ENCODE measurements at places on chromosomes 2 and 18. TPM values are rescaled to one million over a fixed set of nuclear protein-coding genes. Genes with fewer than 3 reads are reported as not detected.

Gene TNFAIP6
- not detected for total RNA-seq

Gene TGFA
- total RNA-seq = 40.1 TPM

Gene LANCL1
- 27.9 TPM for total RNA-seq

Gene IGFBP5
- total RNA-seq = 111 TPM

Gene FABP1
- total RNA-seq = not detected

Gene CTAGE1
- not detected for total RNA-seq

Gene NPPC
- not detected for total RNA-seq

Gene FAM124B
- not detected for total RNA-seq

Gene MAL
- total RNA-seq = 63.8 TPM

Gene RIOK3
- total RNA-seq = 24.4 TPM

Gene PTCD3
- 47.8 TPM for total RNA-seq

Gene PTPN4
- 9.6 TPM for total RNA-seq

Gene IL1A
- total RNA-seq = 1.4 TPM

Gene SCYGR4
- total RNA-seq = not detected

Gene FOXI3
- 0.17 TPM for total RNA-seq

Gene IL36RN
- total RNA-seq = not detected

Gene CCDC93
- 13.2 TPM for total RNA-seq

Gene CNDP1
- not detected for total RNA-seq

Gene RGPD4
- total RNA-seq = not detected

Gene DTNA
- total RNA-seq = 15.2 TPM

Gene SLC9A4
- total RNA-seq = 0.40 TPM

Gene ODC1
- 134 TPM for total RNA-seq

Gene MEP1B
- not detected for total RNA-seq

Gene KHK
- 5.5 TPM for total RNA-seq

Gene ARL4C
- 123 TPM for total RNA-seq

Gene SLC16A14
- 1.0 TPM for total RNA-seq

Gene CCBE1
- 3.3 TPM for total RNA-seq

Measured in epithelial cell of proximal tubule (primary cell).